T1000 (cell line): ENCODE measurements at places on chromosomes 12 and 14.

DNA sequence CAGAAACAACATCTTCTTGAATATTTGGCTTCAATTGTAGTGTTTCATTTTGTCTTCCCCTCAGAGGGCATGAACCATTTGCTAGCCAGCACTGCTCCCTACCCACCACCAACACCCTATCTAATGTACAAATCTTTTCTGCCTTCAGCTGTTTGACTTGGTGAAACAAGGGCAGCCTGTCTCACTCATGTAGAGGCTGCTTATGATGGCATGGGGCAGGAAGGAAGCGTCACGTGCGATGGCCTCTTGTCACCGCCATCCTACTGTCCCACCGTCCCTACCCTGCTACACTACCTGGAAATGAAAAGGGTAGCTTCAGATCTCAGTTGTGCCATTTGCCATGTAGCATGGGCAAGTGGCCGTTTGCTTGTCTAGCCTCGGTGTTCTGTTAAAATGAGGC lies 29.9 kb upstream of the LRTM2 start:
- no peak for DNase-seq

GRCh38 chr12:92656911-92657310 lies 45.9 kb upstream of the PLEKHG7 start:
- DNase-seq: no peak

- no peak for DNase-seq
Measured at GRCh38 chr12:120157678-120158077, 36.8 kb downstream of the GCN1 start.

DNA sequence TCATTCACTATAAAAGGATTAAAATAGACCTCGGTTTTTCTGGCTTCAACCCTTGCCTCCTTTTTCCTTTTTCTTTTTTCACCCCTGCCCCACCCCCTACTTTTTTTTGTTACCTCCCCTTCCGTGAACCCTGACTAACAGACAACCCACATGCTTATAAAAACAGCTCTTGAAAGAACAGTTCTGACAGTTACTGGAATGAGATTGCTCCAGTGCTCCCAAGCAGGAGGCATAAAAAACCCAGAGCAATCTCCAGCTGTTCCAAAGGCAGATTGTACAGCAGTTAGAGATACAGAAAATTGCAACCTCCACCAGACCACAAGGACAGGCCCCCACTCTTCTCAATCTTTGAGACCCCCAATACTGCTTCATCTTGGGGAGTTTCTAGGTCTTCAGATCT lies 29.9 kb upstream of the TMEM260 start:
- no peak for DNase-seq

- DNase-seq: no peak
Measured at GRCh38 chr14:76307786-76308780, 67.9 kb upstream of the ESRRB start.

- DNase-seq: no peak
Measured at GRCh38 chr12:27002141-27002540, 12.0 kb downstream of the TM7SF3 start.

- no peak for DNase-seq
Measured at GRCh38 chr12:26701604-26702215, 131.3 kb downstream of the ITPR2 start.

DNA sequence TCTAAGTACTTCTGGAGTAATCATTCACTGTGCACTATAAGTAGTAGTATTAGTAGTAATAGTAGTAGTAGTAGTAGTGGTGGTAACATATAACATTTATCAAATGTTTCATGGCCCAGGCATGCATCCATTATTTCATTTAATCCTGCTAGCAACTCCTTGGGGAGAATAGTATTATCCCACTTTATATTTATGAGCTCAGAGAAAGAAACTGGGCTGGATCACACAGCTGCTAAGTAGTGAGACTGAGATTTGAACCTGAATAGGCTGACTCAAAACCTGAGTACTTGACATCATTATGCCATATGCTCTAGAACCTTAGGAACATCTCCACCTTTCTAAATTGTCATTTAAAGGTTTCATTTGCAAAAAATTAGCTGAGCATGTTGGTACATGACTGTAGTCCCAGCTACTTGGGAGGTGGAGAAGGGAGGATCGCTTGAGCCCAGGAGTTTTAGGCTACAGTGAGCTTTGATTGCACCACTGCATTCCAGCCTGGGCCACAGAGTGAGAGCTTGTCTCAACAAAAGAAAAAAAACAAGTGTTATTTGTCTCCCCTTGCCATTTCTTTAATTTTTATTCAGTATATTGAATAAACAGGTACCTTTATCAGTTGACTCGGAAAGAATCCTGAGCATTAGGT lies 11.4 kb upstream of the NID2 start:
- DNase-seq: no peak
